Osteocyte (in vitro differentiated cells): ENCODE measurements at places on chromosomes 5 and 9. TPM values are rescaled to one million over a fixed set of nuclear protein-coding genes. Genes with fewer than 3 reads are reported as not detected.
A peak's percentile ranks its signal among the peaks of the same experiment; 100 is the strongest.

GRCh38 chr9:93450945-93451815, at the start of gene FAM120A:
TSS of gene FAM120A (plus strand) at chr9:93451685. CDS start at chr9:93451916, 231 bp downstream.
- DNase-seq = peak; percentile 89

GRCh38 chr5:90231688-90232087, 177.9 kb downstream of the CETN3 start:
- DNase-seq = no peak

- no peak for DNase-seq
Measured at GRCh38 chr5:125140220-125140619, 393.8 kb upstream of the ZNF608 start.

GRCh38 chr5:172850454-172850797, 16.4 kb downstream of the ERGIC1 start:
- no peak for DNase-seq

DNA sequence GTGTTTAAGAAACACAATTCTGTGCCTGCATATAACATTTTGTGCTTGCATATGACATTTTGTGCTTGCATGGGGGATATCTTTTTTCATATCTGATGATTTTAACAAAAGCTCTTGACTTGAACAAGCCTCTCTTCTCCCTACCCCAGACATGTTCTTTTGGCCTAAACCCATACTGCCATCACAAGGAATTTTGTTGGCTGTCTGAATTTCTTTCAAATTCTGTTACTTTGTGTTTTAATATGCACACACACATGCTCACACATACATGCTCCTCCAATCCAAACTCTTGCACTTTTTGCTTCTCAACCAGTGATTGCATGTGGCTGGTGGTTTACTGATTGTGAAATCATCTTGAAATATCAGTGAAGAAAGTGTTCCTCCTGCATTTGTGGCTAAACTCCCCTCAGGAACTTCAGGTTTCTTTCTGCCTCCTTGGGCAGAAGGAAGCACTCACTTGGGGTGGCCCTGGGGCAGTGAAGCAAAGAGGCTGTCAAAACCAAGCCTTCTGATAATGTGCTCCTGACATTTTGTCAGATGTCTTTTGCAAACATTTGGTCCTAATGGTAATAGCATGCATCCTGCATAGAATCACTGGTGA, 377.2 kb upstream of the KLF4 start:
- DNase-seq = no peak

The SLC1A1 gene
- 6.8 and 7.0 TPM in 2 replicates for total RNA-seq

DNA sequence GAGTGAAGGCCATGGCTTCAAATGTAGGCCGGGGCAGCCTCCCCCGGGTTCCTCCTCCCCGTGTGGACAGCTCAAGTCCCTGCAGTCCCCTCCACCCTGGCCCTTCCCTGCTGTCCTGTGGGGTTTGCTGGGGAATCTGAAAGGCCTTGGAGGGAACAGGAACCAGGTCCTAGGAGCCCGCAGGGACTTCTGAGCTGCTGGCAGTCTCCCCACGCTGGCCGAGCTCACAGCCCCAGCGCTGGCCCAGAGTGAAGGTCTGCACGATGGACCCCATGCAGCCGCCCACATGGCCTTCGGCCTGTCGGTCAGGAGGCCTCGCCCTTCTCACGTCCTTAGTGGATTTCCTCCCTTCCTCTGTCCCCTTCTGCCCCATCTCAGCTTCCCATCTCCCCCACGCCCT, 25.7 kb upstream of the NOTCH1 start:
- DNase-seq = no peak

The PHF24 gene
- not detected in 2 replicates for total RNA-seq

- peak; percentile 38 for DNase-seq
Measured at GRCh38 chr5:6719896-6720560, 6.8 kb downstream of the TENT4A start.

DNA sequence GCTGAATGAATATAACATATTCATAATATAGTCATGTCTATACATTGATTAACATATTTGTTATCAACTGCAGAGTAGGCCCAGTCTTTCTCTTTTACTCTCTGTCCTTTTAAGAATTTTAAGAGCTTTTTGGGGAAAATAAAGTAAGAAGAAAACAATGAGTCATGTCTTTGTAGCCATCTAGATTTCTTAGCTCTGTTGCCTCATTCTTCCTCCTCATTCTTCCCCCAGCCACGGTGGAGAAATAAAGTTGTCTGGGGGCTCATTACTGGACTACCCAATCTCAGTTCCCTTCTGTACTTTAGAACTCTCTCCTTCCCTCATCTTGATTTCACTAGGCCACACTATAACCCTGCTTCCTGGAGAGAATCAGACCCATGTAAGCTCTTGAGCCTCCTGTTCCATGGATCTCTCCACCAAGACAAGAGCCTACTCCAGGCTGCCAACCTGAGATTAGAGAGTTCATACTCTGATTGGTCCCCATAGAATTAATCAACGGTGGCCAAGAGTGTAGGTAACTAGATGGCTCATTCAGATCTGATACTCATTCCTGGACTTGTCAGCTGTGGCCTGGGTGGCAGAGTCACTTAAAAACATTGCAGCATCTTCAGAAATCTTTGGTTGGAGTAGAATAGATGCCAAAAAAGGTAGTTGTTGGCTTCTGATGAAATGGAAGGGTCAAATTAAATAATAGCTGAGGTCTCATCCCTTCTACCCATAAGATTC, 44.2 kb downstream of the ITGA1 start:
- no peak for DNase-seq

GRCh38 chr9:31136524-31136923, 1247.9 kb upstream of the ACO1 start:
- no peak for DNase-seq

GRCh38 chr5:173175523-173175922, 31.2 kb downstream of the BNIP1 start:
- no peak for DNase-seq

DNA sequence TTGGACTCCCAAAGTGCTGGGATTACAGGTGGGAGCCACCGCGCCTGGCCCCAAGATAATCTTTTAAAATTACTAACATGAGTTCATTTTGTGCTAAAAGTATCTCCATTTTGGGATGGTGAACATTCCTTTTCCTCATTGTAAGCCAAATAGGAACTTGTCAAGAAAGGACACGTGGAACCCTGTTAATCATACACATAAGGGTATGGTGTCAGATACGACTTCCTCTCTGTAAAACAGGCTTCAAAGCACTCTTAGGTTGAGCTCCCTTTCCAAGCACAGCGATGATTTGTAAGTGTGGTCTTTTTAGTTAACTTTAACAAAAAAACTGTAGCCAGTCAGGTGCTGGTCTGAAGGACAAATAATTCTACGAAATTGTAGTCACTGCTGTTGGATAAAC, 132.7 kb downstream of the UNC13B start:
- no peak for DNase-seq
